ENCODE measurements at places on chromosomes 2 and 18.

- no peak for DNase-seq
Observed at GRCh38 chr18:66328296-66328878, 275.5 kb downstream of the CDH19 start.

GRCh38 chr2:240644171-240644651 lies 18.9 kb downstream of the GPR35 start:
- no peak for DNase-seq

- DNase-seq = no peak
Observed at GRCh38 chr2:224584785-224585210, 365 bp downstream of the CUL3 start.

DNA sequence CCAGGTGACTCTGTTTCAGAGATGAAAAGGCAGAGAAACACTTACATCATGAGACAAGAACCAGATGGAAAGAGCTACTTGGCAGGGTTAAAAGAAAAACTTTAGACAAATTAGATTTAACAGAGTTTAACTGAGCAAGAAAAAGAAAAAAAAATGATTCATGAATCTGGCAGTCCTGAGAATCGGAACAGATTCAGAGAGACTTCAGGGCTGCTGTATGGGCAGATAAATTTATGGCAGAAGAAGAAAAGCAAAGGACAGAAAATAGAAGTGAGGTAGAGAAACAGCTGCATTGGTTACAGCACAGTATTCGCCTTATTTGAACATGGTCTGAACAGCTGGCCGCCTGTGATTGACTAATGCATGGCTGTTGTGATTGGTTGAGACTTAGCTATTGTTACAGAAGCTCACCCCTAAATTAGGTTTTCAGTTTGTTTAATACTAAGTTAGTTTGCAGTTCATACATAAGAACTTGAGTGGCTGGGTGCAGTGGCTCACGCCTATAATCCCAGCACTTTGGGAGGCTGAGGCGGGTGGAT lies 43.0 kb upstream of the RHOB start:
- no peak for DNase-seq

- DNase-seq = no peak
Observed at GRCh38 chr2:233307565-233307964, at the start of gene SAG. Gene SAG, plus strand, starts transcription at chr2:233307816. Its CDS starts 1,374 bp downstream, at chr2:233309190.

DNA sequence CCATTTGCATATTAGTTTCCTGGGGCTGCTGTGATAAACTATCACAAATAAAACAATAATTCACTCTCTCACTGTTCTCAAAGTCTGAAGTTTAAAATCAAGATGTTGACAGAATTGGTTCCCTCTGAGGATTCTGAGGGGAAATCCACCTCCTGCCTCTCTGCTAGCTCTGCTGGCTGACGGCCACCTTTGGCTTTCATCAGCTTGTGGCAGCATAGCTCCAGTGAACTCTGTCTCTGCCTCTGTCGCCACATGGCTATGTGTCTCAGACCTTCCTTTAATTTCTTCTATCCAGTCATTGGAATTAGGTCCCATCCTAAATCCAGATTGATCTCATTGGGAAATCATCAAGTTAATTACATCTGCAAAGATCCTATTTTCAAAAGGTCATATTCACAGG lies 38.9 kb upstream of the TRIM43 start:
- no peak for DNase-seq

- no peak for DNase-seq
Observed at GRCh38 chr2:239363946-239364637, 36.7 kb downstream of the HDAC4 start.

DNA sequence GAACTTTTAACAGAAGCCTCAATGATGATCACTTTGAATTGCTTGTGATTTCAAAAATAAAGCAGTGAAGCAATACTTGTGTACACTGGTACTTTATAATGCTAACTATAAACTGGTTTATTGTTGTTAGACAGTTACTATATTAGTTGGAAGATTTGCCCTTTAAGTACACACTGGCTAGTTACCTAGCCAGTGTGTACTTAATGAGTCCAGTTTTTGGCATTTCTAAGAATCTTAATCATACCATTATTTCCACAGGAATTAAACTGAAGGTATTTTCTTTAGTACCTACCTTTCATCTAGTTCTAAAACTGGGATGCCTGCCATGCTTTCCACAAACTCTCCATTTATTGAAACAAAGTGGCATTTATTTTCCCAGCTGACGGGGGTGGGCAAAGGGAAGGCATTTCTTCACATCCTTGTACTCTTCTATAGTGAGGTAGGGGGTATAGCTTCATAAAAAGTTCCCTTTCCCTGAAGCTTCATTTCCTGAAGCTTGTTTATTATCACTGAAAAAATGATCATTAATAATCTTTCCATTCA lies 49.9 kb downstream of the UGP2 start:
- no peak for DNase-seq

DNA sequence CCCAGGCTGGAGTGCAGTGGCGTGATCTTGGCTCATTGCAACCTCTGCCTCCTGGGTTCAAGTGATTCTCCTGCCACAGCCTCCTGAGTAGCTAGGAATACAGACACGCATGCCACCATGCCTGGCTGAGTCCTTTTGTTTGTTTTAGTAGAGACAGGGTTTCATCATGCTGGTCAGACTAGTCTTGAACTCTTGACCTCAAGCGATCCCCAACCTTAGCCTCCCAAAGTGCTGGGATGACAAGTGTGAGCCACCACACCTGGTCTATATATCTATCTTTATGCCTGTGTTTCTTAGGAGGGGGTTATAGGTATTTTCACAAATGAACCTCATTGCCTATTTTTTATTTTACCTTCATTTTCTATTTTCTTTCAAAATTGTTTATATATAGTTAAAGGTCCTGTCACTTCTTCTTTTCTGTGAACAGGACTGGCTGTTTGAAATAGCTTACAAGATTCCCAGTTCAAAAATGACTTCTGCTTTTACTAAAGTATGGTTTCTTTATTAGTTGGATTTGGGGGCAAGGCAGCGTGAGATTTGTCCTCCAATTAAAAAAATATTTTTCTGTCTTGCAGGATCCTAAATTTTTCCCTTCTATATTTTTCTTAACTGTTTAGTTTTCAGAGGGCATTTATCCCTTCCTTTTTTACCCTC lies 16.4 kb upstream of the MARCHF7 start:
- DNase-seq = no peak

DNA sequence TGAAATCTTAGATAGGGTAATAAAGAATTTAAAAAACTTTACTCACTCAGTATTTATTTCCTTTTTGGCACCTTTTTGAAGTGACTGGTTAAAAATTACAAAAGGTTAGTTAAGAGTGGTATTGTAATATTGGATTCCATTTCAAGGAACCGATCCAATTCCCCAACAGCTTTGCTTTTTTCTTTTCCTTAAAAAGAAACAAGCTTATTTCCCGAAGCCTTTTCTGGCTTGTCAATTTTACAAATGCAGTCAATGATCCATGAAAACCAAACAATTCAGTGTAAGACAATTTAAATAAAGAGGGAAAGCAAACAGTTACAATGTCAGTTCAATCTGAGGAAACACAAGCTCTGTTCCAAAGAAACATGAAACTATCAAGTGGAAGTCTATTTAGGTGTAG lies 200.2 kb downstream of the RIT2 start:
- DNase-seq = no peak

DNA sequence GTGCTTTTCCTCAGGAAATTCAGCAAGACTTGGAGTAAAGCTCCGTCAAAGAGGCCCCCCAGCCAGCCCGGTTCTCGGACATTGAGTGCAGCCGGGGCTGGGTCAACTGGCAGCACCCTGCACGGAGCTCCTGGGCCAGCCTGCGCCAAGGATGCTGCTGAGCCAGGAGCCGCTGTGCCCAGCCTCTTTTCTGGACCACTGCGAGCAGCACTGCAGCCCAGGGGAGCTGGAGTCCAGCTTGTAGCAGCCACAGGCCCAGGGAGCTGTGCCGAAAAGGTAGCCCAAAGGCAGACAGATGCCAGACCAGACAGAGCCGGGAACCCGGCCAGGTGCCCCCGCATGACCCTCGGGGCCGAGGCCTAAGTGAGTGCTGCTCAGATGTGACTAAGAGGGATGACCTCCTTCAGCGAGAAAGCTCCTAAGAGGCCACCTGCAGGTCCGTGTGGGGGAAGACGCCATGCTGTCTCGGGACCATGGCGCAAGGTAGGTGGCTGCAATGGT lies 7.3 kb downstream of the CLHC1 start:
- DNase-seq = no peak

- DNase-seq = no peak
Observed at GRCh38 chr2:178949584-178949983, 100.4 kb downstream of the CCDC141 start.

- DNase-seq = no peak
Observed at GRCh38 chr2:177972782-177973181, 99.8 kb downstream of the PDE11A start.

GRCh38 chr2:199336546-199336945 lies 121.2 kb downstream of the SATB2 start:
- no peak for DNase-seq

GRCh38 chr18:58177004-58177717 lies 133.1 kb downstream of the NEDD4L start:
- DNase-seq = no peak

- no peak for DNase-seq
Observed at GRCh38 chr2:30188292-30188691, 41.5 kb downstream of the YPEL5 start.

- peak; percentile 56 for DNase-seq
Observed at GRCh38 chr2:223601932-223602666, at the start of gene SCG2. Gene SCG2, minus strand, starts transcription at chr2:223602361. Its CDS starts 3,079 bp downstream, at chr2:223599282.

DNA sequence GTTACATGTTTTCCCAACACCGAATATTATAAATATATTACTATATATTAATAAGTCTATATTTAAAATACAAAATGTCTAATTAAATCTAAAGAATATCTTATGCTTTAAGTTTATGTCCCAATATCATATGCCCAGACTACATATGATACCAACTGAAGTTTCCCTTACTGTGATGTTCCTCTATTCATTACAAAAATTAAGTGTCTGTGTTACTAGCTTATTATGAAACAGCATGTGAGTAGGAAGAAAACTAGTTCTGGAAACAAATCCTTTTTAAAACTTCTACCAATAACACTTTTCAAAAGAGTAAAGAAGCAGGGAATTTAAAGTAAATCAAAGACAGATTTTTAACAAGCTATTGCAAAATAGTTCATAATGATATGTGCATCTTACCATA lies 17.8 kb downstream of the HNRNPLL start:
- no peak for DNase-seq

GRCh38 chr2:63399156-63399555 lies 189.1 kb downstream of the WDPCP start:
- DNase-seq = no peak

- DNase-seq = no peak
Observed at GRCh38 chr18:70553936-70554260, 265.1 kb downstream of the SOCS6 start.

GRCh38 chr2:162890690-162891311 lies 52.2 kb upstream of the KCNH7 start:
- peak; percentile 4 for DNase-seq

DNA sequence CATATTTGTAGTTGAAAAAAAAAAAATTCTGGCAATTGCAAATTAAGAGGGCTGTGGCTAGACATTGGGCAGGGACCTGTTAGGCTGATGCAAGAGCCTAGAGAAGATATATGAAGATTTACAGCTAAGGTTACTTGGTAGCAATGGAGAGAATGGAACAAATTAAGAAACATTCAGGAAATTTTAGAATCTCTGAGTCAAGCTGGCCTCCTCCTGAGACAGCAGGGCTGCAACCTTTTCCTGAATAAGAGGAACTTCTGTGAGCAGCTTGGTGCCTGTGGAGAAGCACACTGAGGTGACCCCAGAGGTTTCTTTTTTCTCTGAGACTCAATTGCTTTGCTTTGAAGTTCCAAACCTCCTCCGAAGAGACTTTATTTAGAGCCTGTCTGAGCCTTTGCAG lies 118.6 kb upstream of the LRATD1 start:
- no peak for DNase-seq

GRCh38 chr2:11014026-11014425 lies 102.3 kb downstream of the KCNF1 start:
- DNase-seq = no peak

DNA sequence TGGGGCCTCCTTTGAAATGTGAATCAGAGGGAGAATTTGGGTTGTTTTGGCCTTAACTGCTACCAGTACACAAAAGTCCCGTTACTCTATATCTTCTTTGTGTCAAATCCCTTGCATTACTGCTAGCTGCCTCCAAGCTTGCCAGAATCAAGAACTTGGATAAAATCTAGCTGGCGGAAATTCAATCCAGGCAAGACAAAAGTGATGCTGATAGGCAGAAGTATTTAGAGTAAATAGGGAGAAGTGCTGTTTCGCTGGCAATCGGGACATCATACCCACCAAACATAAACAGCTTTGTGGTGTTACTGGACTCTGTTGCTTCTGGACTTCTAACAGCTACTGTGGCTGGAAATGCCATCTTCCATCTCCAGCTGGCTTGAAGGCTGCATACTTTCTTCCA lies 2.5 kb downstream of the IFIH1 start:
- DNase-seq = no peak

- no peak for DNase-seq
Observed at GRCh38 chr2:201969938-201970785, 63.5 kb upstream of the FZD7 start.

GRCh38 chr2:128602038-128602698 lies 283.5 kb upstream of the HS6ST1 start:
- DNase-seq = no peak

- no peak for DNase-seq
Observed at GRCh38 chr2:190655113-190655512, 6.2 kb downstream of the NAB1 start.

DNA sequence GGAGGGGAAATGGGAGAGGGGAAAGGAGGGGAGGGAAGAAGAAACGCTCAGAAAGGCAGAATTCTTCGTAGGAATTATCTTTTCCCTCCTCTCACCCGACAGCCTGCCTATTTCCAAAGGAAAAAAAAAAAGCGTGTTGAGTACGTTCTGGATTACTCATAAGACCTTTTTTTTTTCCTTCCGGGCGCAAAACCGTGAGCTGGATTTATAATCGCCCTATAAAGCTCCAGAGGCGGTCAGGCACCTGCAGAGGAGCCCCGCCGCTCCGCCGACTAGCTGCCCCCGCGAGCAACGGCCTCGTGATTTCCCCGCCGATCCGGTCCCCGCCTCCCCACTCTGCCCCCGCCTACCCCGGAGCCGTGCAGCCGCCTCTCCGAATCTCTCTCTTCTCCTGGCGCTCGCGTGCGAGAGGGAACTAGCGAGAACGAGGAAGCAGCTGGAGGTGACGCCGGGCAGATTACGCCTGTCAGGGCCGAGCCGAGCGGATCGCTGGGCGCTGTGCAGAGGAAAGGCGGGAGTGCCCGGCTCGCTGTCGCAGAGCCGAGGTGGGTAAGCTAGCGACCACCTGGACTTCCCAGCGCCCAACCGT lies at the start of gene GAD1:
Gene GAD1 (plus strand): TSS at position 384 of the 589 bp plus-strand sequence. CDS start 1,705 bp downstream, outside the sequence.
- DNase-seq = no peak

DNA sequence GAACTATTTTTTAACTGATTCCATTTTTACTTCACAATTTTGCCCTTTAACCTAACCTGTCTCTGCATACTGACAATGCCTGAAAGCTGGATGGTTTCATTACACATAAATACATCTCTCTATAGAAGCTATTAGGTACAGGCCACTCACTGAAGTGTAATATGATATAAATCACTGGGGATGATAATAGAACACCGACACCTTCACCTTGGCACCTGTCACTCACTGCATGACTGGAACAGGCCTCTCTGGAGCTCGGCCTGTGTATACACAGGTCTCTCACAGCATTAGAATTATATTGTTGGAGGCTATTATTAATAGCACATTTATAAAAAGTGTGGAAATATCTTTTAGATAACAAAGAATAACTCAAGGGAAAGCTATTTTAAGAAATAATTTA lies 138.2 kb downstream of the TMEM131 start:
- DNase-seq = no peak

All from left renal pelvis (tissue), 4 donors.